Esophagus squamous epithelium (tissue), 5 donors: ENCODE measurements at places on chromosomes 1 and 21. TPM values are rescaled to one million over a fixed set of nuclear protein-coding genes. Genes with fewer than 3 reads are reported as not detected.

DNA sequence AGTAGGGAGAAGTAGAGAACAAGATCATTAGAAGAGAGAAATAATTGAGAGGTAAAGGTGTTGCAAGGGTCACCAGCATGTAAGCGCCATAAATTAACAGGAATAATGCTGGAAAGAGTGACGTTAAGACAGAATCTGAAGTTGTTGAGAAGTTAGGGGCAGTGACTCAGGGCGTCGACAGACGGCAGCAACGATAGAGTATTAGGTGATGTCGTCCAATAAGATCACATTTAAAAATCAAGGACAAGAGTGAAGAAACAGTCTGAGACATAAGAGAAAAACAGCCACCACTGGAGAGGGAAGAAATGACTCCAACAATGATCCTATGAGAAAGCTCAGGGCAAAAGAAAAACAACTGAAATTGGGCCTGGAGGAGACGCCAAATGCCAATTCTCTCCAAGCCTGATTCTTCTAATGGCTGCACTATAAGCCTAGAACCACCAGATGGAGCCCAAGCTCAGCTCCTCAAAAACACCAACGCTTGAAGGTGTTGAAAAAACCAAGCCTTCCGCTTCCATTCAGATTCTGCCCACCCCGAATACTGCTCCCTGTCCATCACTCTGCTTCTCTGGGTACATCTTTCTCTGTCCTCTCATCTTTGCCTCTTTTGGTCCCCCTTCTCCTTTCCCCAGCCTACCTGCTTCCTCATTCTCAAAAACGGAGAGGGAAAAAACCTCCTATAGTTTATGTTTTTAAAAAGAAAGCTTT, 70.0 kb downstream of the LUZP1 start:
- H3K4me3 ChIP-seq = no peak overlapping the region
- H3K4me1 ChIP-seq = peaks cover 24% of the 10 kb centered on the region
- H3K27ac ChIP-seq = no peak overlapping the region

DNA sequence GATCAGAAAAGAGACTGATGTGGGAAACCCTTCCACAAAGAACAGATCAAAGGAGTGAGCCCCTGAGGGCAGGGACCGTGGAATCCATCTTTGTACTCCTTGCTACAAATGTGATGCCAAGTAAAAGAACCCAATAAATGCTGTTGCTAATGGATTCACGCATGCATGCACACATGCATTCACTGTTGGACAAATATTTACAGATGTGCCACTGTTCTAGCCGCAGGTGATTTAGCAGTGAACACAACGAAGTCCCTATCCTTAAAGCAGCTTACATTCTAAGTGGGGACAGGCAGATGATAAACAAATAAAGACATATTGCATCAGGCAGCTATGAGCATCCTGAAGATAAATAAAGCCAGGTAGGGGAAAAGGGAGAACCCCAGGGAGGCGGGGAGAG, 67.8 kb downstream of the ITPKB start:
- H3K27me3 ChIP-seq = no peaks in the 10 kb centered on the region
- H3K36me3 ChIP-seq = no peaks in the 10 kb centered on the region
- no peak for DNase-seq
- H3K4me3 ChIP-seq = no peak overlapping the region

DNA sequence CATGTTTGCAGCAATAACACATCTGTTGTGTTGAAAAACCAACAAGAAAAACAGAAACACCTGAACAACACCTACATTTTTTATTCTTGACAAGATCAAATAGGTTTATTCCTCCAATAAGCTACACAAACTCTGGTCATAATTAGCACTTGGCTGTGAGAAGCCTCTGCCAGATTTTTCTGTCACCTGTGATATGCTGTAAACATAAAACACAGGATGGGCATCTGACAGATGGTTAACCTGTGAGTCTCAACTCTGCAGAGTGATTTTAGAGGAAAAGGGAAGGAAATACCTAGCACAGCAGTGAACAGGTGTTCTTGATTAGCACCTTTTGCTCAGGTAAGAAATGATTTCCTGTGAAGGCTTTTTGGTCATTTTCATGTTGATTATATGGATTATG, 175.4 kb upstream of the COA6 start:
- no peak overlapping the region for H3K27ac ChIP-seq
- H3K27me3 ChIP-seq = no peaks in the 10 kb centered on the region
- no peak for DNase-seq
- no peak overlapping the region for H3K4me3 ChIP-seq
- H3K36me3 ChIP-seq = no peaks in the 10 kb centered on the region

- DNase-seq = no peak
- H3K27me3 ChIP-seq = no peaks in the 10 kb centered on the region
- no peaks in the 10 kb centered on the region for H3K36me3 ChIP-seq
These were observed 69.4 kb downstream of the VAV3 start for GRCh38 chr1:107895403-107896191.

DNA sequence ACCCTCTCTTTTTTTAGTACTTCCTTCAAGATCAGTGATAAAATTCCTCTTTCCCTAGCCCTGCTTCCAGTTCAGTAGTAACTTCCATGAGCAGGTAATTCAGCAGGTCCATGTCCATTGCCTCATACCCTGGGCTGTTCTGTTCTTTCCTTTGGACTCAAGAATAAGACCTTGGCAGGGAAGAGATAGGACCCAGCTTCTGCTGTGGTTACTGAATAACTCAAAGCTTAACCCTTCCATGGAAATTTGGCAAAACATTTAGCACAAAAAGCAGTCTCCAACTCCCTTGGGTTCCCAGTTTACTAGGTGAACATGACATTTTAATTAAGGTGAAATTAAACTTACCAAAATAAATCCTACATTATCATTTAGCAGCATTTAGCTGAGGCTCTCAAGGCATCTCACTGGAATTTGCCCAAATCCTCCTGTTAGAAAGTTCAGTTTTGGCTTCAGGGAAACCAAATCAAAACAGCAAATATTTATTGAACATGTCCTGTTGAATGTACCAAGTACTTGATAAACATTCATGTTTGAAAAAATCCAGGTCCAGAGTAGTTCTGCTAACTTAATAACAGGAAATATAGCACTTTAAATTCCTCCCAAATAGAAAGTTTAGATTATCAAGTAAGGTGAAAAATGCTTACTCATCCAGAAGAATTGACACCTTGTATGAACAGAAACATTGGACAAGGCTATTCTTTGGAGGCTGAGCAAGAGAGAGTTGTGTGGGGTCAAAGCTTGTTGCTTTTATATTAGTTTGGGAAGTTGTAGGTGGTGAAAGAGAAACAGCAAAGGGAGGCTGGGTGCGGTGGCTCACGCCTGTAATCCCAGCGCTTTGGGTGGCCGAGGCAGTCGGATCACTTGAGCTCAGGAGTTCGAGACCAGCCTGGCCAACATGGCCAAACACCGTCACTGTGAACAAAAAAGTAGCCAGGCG, 8.4 kb upstream of the SERPINC1 start:
- H3K27ac ChIP-seq = no peak overlapping the region
- no peaks in the 10 kb centered on the region for H3K4me1 ChIP-seq
- no peak for DNase-seq
- no peaks in the 10 kb centered on the region for H3K27me3 ChIP-seq
- no peak overlapping the region for H3K4me3 ChIP-seq

GRCh38 chr1:110164725-110165350, 14.5 kb downstream of the SLC6A17 start:
- DNase-seq = no peak
- H3K4me1 ChIP-seq = no peaks in the 10 kb centered on the region
- H3K4me3 ChIP-seq = no peak overlapping the region
- no peaks in the 10 kb centered on the region for H3K27me3 ChIP-seq
- H3K27ac ChIP-seq = no peak overlapping the region

GRCh38 chr1:85109475-85109874, 61.2 kb upstream of the MCOLN3 start:
- H3K27me3 ChIP-seq = no peaks in the 10 kb centered on the region
- H3K27ac ChIP-seq = no peak overlapping the region
- no peak overlapping the region for H3K4me3 ChIP-seq

GRCh38 chr1:4837752-4838151, 183.3 kb downstream of the AJAP1 start:
- no peak for DNase-seq
- no peaks in the 10 kb centered on the region for H3K27me3 ChIP-seq
- H3K4me3 ChIP-seq = no peak overlapping the region

RIMKLA gene
- 0.06 TPM for total RNA-seq

OR6N1 gene
- total RNA-seq = not detected

MTARC1 gene
- 12.2 TPM for total RNA-seq
